Liver (tissue), 10 donors: ENCODE measurements at places on chromosomes 4 and X. TPM values are rescaled to one million over a fixed set of nuclear protein-coding genes. Genes with fewer than 3 reads are reported as not detected.

The PCDH10 gene
- 0.05 TPM for polyA plus RNA-seq

The GLOD5 gene
- 3.4 TPM for polyA plus RNA-seq

The RTL9 gene
- polyA plus RNA-seq, result not detected

The MAGEB18 gene
- not detected for polyA plus RNA-seq

DNA sequence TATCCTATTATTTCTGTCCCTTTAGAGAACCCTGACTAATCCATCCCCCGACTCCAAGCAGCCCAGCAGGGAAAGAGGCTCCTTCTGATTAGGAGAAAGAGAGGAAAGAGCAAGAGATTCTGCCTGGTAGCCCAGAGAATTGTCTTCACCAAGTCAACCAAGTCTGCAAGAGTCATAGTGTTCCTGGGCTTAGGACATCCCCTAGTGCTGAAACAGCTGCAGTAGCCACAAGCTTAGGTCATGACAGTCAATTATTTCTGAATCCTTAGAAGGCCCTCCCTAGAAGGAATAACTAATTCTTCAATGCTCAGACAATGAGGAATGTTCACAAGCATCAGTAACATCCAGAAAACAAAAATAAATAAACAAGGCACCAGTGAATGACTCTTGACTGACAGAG, 480.3 kb upstream of the GRIA3 start:
- no peak overlapping the region for H3K4me3 ChIP-seq
- DNase-seq, result no peak
- no peaks in the 10 kb centered on the region for H3K27me3 ChIP-seq
- H3K4me1 ChIP-seq, result no peaks in the 10 kb centered on the region
- no peaks in the 10 kb centered on the region for H3K36me3 ChIP-seq
- no peak overlapping the region for H3K27ac ChIP-seq

DNA sequence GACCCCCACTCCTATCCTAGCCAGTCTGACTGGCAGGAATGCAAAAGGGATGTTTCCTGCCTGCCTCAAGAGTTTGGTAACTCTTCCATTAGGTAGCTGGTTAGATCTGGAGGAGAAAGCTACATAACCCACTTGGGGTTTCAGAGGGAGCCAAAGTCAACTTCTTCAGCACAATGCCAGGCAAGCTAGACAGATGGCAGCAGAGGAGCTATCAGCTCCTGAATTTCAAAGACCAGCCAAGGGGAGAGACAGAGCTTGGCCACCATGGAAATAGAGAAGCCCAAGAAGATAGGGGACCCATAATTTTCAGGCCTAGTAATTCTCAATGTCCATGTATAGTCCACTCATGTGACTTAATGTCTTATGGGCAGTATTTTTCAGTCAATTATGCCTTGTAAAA, 56.4 kb downstream of the PGRMC1 start:
- no peaks in the 10 kb centered on the region for H3K36me3 ChIP-seq
- H3K4me1 ChIP-seq, result no peaks in the 10 kb centered on the region
- no peak overlapping the region for H3K4me3 ChIP-seq
- no peak overlapping the region for H3K27ac ChIP-seq

GRCh38 chr4:143773998-143774895, 73.8 kb upstream of the FREM3 start:
- H3K4me1 ChIP-seq, result no peaks in the 10 kb centered on the region
- H3K4me3 ChIP-seq, result no peak overlapping the region
- no peaks in the 10 kb centered on the region for H3K27me3 ChIP-seq
- DNase-seq, result peak; percentile 69
- no peaks in the 10 kb centered on the region for H3K36me3 ChIP-seq

GRCh38 chr4:140049024-140049848, 104.7 kb downstream of the MAML3 start:
- H3K27ac ChIP-seq, result peak overlapping the region; percentile 77
- peaks cover 21% of the 10 kb centered on the region for H3K4me1 ChIP-seq
- peak overlapping the region; percentile 34 for H3K4me3 ChIP-seq
- peak; percentile 36 for DNase-seq

- no peaks in the 10 kb centered on the region for H3K27me3 ChIP-seq
- no peak for DNase-seq
- H3K4me1 ChIP-seq, result no peaks in the 10 kb centered on the region
- H3K4me3 ChIP-seq, result no peak overlapping the region
These were observed 272.8 kb upstream of the EPHA5 start for GRCh38 chr4:65943076-65943475.

DNA sequence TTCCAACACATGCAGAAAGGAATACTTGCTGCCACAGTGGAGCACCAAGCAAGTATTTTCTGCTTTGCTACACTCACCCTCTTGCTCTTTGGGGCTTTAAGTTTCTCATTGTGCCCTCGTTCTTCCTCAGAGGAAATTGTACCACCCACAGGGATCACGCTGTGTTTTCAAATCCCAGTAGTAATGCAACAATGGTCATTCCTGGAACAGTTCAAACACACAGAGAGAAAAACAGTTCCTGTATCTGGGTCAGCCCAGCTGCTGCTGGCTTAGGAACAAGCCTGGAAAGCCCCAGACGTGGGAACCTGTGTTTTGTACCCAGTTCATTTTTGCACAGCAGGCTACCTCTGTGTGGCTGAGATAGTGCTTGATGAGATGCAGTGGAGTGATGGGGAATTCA, 907.8 kb downstream of the STPG2 start:
- no peaks in the 10 kb centered on the region for H3K4me1 ChIP-seq
- H3K36me3 ChIP-seq, result no peaks in the 10 kb centered on the region
- DNase-seq, result no peak
- H3K27ac ChIP-seq, result no peak overlapping the region
- H3K27me3 ChIP-seq, result no peaks in the 10 kb centered on the region
- H3K4me3 ChIP-seq, result no peak overlapping the region
